ENCODE measurements at places on chromosomes 4 and X.

DNA sequence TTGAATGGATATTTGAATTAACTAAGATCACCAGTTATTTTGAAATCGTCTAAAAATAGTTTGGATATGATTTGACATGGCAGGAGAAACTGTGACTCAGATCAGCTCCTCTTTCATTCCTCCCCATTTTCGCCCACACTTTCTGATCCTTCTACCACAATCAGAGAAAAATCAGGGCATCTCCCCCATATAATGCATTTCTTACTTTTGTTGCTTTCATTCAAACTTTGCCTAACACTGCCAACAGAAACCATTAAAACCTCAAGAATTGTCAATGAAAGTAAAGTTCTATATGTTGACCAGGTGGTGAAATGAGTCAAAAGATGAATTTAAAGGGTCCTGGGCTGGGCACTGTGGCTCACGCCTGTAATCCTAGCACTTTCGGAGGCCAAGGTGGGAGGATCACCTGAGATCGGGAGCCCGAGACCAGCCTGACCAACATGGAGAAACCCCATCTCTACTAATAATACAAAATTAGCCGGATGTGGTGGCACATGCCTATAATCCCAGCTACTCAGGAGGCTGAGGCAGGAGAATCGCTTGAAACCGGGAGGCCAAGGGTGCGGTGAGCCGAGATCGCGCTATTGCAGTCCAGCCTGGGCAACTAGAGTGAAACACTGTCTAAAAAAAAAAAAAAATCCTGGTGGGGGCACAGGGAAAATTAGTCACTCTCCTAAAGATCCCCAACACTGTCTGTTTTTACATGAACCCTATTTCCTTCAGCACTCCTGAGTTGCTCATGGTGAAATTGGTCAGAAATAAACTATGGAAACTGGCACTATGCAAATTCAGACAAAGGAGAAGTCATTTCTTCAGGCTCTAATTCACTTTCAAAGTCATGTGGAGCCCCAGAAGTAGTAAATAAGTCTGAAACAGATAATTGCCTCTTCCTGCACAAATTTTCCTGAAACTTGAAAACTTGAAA is 122.8 kb upstream of the NOCT start:
- no peak for DNase-seq

- no peak for DNase-seq
These were observed 4.2 kb upstream of the CCNA2 start for GRCh38 chr4:121827853-121828252.

- DNase-seq: no peak
These were observed 32.4 kb downstream of the EGF start for GRCh38 chr4:109945056-109945455.

GRCh38 chr4:100289530-100289888 is 99.2 kb upstream of the DDIT4L start:
- no peak for DNase-seq

DNA sequence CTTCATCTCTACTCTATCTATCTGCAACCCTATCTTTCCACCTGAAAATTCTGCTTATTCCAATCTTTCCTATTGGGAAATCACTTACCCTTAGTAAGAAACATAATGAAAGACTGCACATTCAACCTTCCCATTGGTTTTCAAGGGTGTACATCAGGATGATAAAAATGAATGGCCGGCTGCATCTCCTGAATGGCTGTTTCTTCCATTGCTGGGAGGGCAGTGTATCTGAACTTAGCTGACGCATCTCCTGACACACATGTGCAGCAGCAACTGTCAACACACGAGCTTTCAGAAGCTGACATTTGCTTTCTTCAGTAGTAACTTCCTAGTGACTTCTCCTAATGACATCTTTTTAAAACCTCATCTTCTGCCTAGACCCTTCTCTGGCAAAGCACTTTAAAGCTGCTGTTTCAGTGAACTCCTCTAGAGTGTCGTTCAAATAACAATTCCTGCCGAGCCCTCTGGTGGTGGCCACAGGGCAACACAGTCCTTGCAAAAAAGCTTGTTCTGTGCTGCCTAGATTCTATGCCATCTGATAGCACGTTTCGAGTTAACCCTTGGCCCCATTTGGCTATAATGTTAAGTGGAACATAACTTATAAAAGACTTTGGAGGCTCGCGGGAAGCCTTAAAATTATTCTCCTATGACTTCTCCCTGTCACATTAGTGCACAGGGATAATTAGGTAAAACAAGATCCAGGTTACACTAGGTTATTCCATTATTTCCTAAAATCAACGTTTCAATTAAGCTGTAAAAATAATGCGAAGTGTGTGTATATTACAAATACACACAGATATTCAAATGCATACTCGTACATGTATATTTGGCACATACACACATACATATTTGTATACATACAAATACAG is 2340.7 kb downstream of the PCDH7 start:
- peak; percentile 1 for DNase-seq

GRCh38 chr4:94472056-94472826 is 20.5 kb downstream of the PDLIM5 start:
- no peak for DNase-seq

- DNase-seq: no peak
These were observed 245.0 kb upstream of the SFRP2 start for GRCh38 chr4:154033921-154034320.

DNA sequence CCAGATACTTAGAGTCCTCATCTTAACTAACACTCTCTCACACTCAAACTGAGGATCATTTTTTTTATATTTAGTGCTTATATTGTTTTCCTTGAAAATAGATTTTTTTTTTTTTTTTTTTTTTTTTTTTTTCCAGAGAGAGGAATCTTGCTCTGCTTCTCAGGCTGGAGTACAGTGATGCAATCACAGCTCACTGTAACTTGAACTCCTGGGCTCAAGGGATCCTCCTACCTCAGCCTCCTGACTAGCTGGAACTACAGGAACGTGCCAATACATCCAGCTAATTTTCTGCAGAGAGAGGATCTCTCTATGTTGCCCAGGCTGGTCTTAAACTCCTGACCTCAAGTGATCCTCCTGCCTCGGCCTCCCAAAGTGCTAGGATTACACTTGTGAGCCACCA is 650.3 kb upstream of the ATOH1 start:
- DNase-seq: no peak

GRCh38 chrX:109155161-109155560 is 326.7 kb downstream of the GUCY2F start:
- DNase-seq: no peak

DNA sequence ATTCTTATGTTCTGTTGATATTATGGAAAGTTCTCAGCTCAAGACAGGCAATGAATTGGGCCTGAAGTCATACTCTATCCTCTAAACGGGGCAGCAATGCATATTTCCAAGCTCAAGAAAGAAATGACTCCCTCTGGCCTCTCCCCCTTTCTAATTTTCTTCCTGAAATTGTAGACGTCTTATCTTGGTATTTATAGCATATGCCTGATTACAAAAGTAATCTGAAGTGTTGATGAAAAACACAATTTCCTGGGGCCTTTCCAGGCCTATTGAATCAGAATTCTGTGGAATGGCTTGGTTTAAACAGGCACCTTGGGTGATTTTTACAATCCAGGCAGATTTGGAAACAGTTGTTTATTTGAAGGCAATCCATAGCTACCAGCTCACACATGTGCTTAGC is 21.4 kb upstream of the PGRMC2 start:
- no peak for DNase-seq

Data from CMK (cell line).